ENCODE measurements at places on chromosomes 4 and X. TPM values are rescaled to one million over a fixed set of nuclear protein-coding genes. Genes with fewer than 3 reads are reported as not detected.

The HERC5 gene
- total RNA-seq: 1.6 TPM

The SLC2A9 gene
- 0.77 TPM for total RNA-seq

The POU3F4 gene
- not detected for total RNA-seq

The NDP gene
- 1.1 TPM for total RNA-seq

The TMSB15A gene
- 20.8 TPM for total RNA-seq

The SH2D1A gene
- not detected for total RNA-seq

The SYNPO2 gene
- 69.7 TPM for total RNA-seq

The DCAF8L2 gene
- total RNA-seq: not detected

The PAK3 gene
- total RNA-seq: not detected

The SRPX gene
- 182 TPM for total RNA-seq

Data from LHCN-M2 (cell line).